Activated CD8-positive, alpha-beta memory T cell treated with anti-CD3 and anti-CD28 coated beads for 48 hours (primary cell): ENCODE measurements at places on chromosomes 16 and 17.

DNA sequence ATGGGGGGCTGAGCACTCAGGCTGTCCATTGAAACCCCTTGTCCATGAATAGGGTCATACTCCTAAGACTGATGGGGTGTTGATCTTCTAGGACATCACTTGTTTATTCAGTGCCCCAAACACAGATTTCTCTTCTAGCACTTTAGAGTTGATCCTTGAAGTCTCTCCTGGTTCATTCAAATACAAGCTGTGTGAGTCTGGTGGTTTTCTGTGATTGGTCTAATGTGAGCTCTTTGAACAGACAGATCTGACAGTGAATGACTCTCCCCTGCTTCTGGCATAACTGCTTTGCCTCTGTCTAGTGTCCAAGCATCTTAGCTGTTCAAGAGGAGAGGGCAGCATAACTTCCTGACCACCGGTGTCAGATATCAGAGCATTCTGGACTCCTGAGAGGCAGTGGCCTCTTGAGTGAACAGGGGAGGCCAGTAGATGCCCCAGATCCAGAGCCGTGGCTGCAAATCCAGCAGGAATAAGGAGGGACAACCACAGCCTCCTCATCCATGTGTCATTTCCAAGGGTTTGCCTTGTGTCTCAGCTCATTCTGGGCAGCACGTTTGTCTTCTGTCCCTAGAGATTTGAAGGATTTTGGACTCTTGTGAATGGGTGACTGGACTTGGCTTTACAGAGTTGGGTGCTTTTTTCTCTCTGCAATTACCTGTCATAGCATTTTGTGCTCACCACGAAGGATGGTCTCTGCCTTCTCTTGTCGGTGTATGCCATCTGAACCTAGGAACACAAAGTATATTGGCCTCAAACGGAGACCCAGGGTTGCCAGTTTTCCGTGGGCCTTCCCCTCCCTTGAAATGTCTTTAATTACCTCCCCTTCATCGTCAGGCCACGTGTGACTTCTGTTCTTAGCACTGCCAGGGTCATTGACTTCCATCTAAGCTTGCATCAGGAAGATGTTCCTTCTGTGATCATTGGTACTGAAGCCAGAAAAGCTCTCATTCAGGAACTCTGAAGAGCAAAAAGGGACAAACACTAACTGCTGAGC lies 13.9 kb upstream of the CLEC18C start:
- DNase-seq: no peak

- DNase-seq: no peak
Measured at GRCh38 chr16:74117798-74118197, 178.8 kb upstream of the PSMD7 start.

DNA sequence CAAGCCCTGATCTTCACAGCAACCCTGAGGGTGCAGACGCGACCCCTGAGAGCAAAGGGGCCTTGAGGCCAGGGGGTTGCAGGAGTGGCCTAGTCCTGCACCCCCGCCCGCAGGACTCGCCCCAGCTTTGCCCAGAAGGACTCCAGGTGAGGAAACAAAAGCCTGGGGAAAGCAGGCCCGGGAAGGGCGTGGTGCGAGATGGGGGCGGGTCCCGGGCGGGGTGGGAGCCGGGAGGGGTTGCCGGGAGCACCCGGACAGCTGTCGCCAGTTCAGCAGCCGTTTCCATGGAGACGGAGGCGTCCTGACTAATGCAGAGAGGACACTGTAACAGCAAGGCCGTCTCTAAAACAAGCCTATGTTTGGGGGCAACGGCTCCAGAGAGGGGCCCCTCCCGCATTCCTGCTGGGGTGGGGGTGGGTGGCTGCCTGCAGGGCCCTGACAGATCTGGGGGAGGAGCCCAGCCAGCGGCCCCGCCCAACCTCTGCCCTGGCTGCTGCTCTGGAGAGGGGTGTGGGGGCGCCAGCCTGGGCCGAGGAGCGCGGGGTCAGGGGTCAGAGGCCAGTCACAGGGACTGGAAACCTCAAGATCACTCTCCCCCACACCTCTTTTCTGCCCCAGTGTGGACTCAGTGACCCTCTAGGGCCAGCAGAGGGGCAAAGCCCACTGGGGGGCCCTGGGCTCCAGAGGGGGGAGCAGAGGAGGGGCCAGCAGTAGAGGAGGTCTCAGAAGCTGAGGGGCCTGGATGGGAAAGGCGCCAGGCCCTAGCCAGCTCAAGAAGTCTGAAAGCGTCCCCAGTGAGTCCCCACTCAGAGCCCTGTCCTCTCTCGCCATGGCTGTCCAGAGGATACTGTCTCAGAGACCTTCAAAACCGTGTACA lies 3.1 kb upstream of the TPPP3 start:
- no peak for DNase-seq

GRCh38 chr17:61517265-61517664 lies 65.0 kb downstream of the TBX4 start:
- no peak for DNase-seq

- no peak for DNase-seq
Measured at GRCh38 chr17:39357986-39358385, 43.4 kb downstream of the FBXL20 start.

DNA sequence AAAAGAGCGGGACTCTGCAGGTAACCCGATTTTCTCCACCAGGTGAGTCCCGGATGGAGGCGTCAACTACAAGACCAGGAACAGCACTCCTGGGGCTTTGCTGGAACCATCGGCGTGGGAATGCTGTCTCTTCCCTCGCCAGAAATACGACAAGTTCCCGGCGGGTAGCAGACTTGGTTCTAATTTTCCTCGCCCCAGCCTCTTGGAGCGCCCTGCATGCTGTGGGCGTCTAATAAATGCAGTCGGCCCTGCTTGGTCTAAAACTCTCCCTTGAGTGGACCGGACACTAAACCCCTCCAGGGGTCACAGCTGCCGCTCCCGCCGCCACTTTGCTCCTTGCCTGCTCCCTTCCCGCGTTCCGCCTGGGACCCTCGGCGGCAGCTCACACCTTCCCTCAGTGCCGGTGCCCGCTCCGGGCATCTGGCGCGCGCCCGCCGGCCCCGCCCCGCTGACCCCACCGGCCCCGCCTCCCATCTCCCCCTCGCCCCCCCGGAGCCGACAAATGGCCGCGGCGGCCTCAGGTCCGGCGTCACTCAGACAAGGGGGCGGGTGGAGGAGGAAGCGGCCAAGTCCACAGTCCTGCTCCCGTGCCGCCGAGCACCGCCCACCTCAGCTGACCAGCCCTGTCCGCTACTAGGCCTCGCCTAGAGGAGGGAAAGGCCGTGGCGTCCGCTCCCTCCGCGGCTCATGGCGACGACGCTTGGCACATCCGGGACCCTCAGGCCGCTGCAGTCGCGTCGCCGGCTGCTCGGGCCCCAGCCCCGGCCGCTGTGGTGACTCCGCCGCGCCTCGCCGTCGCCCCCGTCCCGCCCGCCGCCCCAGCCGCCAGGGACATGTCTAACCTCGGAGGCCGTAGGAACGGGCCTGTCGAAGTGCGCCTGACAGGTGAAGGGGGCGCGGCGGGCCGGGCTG lies 65.8 kb downstream of the KPNA2 start:
- peak; percentile 46 for DNase-seq

- no peak for DNase-seq
Measured at GRCh38 chr17:75836605-75837004, 7.6 kb downstream of the UNC13D start.

DNA sequence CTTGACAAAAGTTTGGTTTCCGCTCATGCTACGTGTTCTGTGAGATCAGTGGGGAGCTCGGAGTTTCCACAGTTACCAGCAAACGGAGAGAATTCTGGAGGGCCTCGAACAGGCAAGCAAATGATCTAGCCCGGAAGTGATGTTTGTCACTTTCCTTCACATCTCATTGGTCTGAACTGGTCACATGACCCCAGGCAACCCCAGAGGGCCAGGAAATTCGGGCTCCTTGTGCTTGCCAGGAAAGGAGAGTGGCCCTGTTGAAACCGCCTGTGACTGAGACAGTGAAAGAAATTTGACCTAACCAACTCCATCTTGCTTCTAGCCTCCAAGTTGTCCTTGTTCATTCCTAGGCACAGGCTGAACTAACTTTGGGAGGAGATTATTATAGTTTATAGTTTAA lies 23.0 kb downstream of the SPPL2C start:
- DNase-seq: no peak

- peak; percentile 37 for DNase-seq
Measured at GRCh38 chr17:27236717-27237315, 57.1 kb upstream of the WSB1 start.

DNA sequence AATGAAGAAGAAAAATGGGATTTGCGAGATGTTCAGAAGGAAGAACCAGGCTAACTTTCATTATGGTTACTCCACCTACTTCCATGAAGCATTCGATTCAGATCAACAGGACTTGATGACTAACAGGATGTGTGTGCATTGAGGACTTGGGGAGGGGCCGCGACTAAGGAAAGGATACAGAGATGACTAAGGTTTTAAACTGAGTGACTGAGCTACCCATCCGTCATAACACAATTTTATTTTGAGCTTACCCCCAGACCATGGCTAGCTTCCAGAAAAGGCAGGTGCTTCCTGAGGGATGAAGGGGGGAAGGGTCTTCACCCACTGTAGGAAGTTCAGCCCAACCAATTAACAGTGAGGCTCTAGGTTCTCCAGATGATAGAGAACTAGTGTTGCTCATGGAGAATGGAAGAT lies 2.5 kb upstream of the CDYL2 start:
- no peak for DNase-seq

GRCh38 chr16:56022818-56023217 lies 147.6 kb upstream of the CES5A start:
- no peak for DNase-seq

DNA sequence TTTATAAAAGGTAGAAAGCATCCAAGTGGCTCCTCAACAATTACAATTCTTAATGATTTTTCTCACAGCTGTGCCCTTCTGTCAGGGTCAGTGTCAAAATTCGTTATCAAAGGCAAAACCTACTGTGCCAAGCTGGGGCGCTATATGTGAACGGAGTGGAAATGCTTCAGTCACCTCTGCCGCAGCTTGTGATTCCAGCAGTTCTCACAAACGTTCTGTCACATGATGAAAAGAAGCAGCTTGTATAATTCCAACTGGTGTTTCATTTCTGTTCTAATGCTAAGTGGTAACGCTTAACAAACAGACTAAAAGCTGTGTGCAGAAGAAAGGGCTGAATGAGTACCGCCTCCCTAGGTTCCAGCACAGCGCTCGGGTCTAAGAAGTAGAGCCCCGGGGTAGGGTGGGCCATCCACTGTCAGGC lies 14.2 kb downstream of the PLD6 start:
- DNase-seq: no peak

DNA sequence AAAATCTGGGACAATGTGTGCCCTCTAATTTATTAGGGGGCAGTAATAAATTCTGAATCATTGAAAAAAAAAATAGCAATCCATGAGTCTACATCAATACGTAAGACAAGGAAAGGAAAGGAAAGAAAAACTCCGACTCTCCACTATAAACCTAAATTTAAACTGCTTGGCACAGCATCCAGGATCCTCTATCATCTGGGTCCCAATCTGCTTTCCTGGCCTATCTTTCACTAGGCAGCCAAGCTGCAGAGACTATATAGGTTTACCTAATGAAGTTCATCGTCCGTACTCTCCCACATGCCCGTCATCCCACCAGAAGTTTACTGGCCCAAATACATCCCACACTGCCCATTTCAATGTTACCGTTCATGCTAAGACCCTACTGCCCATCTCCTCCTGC lies 179.2 kb downstream of the PARN start:
- no peak for DNase-seq

DNA sequence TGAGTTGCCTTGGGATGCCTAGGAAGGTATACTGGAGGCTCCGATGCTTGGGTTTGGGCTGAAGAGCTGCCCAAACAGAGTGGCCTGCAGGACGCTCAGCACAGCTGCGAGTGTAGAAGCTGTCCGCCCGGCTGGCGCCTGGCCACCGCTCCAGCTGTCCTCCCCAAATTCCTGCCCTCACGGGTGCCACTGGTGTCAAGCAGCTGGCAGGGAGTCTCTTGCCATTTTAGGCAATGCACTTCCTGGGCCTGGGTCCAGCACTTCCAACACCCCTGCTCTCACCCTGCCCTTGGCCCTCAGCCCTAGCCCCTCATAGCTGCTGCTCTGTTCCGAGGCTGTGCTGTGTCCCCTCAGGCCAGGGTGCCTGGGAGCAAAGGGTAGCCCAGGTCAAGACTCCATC lies 5.2 kb upstream of the PKMYT1 start:
- no peak for DNase-seq

DNA sequence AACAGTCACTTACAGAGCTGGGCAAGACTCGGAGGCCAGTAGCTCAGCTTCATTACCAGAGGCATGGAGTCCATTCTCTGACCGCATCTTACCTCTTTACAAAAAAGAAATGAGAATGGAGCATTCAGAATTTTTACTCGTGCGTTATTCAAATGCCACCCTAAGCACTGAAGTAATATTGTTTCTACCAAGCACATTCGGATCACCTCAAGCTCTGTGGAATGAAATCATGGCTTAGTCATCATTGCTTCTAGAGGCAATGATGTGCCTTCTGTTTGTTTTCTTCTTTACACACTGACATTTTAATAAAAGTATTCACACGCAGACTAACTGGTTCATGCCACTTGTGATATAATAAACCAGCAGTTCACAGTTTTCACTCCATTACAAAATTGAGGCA lies 206.8 kb downstream of the PHKB start:
- no peak for DNase-seq

GRCh38 chr16:88314991-88315542 lies 67.7 kb upstream of the ZNF469 start:
- no peak for DNase-seq

GRCh38 chr17:74690409-74690825 lies 22.3 kb downstream of the CD300LF start:
- no peak for DNase-seq

GRCh38 chr17:50640686-50641351 lies 6.1 kb downstream of the ABCC3 start:
- no peak for DNase-seq

- DNase-seq: no peak
Measured at GRCh38 chr16:2443555-2443954, 14.3 kb downstream of the CCNF start.

- no peak for DNase-seq
Measured at GRCh38 chr16:66961914-66962313, 848 bp downstream of the CES3 start.

DNA sequence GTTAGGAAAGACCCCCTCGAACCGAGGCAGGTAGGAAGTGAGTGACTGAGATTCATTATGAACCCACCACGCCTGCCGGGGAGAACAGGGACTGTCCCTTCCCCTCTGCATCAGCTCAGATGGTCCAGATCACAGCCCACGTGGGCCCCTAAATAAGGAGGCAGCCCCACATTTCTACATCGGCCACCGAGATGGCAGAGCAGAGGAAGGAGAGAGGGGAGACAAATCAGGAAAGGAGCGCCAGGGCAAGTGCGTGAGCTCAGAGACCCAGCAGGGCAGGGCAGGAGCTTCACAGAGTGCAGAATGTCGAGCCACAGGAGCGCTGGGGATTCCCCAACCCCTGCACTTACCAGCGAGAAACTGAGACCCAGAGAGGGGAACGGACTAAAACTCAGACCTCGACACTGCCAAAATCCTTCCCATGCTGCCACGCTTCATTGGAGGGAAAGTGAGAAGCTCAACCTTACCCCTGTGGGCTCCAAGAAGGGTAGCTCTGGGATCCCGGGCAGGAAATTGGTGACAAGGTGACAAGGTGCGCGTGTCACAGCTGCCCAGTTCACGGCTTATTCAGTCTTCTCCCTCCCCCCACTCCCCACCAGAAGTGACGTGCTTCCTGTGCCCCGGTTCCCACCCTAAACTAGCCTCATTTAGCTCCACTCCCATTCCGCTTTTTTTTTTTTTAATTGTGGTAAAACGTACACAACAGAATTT lies at the start of gene ICAM2:
TSS of gene ICAM2 (minus strand) at position 578 of the 711 bp plus-strand sequence. CDS start 13,942 bp downstream, outside the sequence.
- DNase-seq: peak; percentile 67
